Stimulated activated naive CD8-positive, alpha-beta T cell treated with anti-CD3 and anti-CD28 coated beads, Interleukin-15, amount 100 ng/mL, for 72 hours (primary cell): ENCODE measurements at places on chromosomes 11 and 22.

DNA sequence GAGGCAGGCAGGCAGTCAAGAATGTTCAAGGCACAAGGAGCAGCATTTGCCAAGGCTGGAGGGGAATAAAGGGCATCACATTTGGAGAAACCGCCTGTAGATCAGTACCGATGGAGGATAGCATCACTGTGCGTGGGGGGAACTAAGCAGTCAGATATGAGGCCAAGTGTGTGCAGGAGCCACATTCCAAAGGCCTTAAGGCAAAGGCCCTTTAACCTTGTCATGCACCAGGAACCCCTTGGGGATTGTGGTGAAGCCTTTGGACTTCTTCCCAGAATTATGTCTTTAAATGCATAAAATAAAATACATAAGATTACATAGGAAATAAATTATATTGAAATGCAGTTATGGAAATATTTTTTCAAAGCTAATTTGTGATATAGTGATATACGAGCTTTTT is 532.1 kb downstream of the BUD13 start:
- no peak for DNase-seq

DNA sequence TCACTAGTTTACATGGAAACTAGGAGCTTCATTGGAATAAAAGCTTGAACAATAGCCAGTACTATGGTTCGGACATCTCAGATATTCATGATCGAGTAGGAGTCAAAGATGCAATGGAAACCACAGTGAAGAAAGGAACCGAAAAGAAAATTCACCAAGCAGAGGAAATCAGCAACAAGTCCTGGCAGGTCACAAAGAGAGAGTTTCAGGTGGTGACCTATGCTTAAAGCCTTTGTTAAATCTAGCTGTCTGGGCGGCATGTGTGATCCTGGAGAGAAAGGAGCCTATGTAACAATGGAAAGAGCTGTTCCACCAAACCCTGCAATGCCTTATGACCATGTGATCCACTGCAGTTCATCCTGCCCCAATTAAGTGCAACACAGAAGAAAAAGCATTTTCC is 68.9 kb upstream of the POU2AF2 start:
- DNase-seq = no peak

- no peak for DNase-seq
Observed at GRCh38 chr11:13944911-13945425, 17.6 kb upstream of the SPON1 start.

GRCh38 chr11:72759468-72759985 is 7.3 kb upstream of the ARAP1 start:
- no peak for DNase-seq

- DNase-seq = no peak
Observed at GRCh38 chr11:9126636-9127035, 35.2 kb upstream of the SCUBE2 start.

DNA sequence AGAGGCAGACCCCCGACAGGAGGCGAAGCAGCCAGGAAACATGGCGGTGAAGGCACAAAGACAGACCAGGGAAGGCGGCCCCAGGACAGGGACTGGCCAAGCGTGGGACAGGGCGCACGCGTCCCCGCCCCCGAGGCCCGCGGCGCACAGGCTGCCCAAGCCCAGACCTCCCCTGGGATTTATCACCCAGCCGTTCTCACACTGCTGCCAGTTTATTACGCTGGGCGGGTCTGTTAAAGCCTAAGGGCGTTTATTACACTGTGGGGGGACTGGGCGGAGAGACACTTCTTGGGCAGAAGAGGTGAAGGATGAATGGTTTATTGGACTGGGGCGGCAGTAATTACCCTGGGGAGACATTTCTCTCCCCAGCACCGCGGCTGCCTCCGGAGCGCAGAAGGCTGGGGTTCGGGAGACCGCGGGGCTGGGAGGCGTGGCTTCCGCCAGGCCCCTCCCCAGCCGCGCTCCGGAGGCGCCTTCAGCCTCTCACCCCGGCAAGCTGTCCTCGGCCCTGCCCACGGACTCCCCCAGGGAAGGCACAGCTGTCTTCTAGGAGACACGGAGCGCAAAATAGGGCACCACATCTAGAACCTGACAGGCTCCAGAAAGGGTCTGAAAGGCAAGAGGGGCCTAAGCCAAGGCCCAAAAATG is 47.1 kb downstream of the SLC22A12 start:
- DNase-seq = no peak

- no peak for DNase-seq
Observed at GRCh38 chr11:115238791-115239190, 265.4 kb downstream of the CADM1 start.
